ENCODE measurements at places on chromosomes 5 and 9.

GRCh38 chr5:130642461-130642860, 522.6 kb downstream of the HINT1 start:
- no peak for DNase-seq

- no peak for DNase-seq
Observed at GRCh38 chr5:108720391-108720790, 27.3 kb upstream of the FER start.

DNA sequence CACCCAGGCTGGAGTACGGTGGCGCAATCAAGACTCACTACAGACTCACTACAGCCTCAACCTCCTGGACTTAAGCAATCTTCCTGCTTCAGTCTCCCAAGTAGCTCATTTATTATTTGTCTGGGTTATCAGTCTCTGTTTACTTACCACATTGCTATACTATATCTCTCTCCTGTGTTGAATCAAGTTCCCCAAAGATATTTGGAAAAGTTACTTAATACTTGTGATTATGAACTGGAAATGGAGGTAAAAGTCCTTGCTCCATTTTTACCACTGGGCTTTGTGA, 55.6 kb downstream of the ANGPTL2 start:
- DNase-seq = no peak

DNA sequence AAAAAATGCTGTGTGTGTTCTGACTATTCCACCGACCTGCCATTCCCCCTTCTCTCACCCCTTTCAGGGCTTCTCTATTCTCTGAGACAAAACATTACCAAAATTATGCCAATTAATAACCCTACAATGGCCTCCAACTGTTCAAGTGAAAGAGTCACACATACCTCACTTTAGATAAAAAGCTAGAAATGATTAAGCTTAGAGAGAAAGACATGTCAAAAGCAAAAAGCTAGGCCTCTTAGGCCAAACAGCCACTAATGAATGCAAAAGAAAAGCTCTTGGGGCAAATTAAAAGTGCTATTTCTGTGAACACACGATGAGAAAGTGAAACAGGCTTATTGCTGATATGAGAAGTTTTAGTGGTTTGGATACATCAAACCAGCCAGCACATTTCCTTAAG, 279.6 kb upstream of the GRAMD2B start:
- no peak for DNase-seq

DNA sequence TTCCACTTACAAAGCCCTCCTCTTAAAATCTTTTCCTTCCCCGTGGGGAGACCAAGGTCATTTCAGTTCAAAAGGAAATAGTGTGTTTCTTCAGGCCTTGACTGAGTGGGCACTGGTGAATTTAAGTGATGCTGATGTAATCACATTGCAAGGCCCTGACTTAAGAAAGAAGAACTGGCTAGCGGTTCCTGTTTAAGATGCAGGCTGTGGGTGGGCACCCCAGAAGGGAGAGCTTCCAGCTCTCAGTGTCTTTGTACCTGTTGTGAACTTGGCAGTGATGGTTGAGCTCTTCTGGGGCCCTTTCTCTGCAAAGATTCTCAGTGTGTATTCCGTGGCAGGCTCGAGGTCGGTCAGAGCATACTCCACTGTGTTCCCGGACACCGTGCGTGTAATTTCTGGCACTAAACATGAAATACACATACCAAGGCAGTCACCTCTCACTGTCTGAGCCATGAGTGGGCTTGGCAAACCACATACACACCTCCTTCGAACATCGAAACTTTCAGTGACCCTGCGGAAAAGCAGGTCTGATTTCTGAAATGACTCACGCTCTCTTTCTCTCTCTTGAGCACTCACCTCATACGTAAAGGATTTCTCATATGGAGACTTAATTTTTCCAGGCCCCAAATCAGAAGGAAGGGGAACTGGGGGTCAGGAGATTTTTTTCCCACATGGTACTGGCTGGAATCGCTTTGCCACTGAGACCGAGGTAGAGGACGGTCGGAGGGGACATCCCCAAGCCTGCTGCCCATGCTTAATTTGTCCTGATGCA, 81.9 kb downstream of the TNC start:
- peak; percentile 54 for DNase-seq

DNA sequence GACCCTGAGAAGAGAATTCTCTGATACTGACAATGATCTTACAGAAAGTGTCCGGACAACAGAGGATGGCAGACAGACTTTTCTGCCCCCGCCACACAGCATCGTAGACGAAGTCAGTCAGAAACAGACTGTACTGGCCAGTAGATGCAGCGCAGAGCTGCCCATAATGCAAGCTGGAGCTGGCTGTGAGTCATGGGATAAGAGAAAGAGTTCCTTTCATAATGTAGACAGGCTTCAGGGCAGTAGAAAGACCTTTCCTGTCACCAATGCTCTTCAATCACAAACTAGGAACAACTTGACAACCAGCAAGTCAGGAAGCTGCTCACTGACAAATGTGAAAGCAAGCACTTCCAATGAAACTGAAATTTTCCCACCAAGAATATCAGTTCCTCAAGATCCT, 5.1 kb downstream of the SPATA31D1 start:
- DNase-seq = no peak

GRCh38 chr5:127275641-127276193, 14.9 kb upstream of the MEGF10 start:
- no peak for DNase-seq

DNA sequence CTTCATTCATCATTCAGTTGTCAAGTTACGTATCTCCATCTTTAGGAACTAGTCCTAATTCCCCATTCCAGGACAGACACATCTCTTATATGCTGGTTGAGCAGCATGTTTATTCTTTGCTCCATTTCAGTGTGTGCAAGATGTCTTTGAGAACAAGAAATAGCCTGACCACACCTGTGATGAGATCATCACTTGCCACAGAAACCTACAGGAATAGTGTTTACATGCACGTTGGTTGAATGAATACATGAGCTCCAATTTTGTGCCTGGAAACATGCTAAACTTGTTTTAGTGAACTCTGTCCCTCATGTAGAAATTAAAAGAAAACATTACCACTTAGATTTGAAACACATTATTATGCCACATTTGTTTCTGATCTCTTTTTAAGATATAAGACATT, 489.1 kb downstream of the CDH18 start:
- DNase-seq = no peak

DNA sequence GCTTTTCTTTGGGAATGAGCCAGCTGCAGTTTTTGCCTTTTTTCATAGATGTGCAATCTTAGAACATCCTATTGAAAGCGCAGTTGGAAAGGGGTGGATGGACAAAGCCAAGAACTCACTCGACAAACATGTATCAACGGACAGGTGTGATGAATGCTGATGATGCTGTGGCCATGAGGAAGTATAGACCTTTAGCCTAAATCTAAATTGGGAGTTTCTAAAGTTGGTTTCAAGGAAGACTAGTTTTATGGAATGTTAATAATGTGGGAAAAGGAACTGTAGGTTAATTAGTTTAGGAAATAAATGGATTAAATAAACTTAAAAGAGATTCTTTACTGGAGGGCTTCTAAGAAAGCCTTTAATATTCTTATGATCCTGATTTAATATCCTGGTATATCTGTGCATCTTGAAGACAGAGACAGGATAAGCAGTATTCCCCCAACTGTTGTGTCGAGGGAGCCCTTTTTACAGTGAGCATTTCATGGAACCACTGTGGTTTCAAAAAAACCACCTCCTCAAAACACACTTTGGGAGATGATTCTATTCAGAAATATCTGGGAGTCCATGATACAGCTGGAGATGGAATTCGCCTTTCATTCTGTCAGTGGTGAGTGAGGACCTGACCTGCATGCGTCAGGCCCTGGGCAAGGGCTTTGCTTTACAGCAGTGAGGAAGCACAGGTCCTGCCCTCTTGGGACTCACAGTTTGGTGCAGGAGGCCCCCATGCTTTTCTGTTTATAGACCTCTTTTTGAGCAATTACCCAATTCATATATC, 82.6 kb downstream of the AOPEP start:
- no peak for DNase-seq

DNA sequence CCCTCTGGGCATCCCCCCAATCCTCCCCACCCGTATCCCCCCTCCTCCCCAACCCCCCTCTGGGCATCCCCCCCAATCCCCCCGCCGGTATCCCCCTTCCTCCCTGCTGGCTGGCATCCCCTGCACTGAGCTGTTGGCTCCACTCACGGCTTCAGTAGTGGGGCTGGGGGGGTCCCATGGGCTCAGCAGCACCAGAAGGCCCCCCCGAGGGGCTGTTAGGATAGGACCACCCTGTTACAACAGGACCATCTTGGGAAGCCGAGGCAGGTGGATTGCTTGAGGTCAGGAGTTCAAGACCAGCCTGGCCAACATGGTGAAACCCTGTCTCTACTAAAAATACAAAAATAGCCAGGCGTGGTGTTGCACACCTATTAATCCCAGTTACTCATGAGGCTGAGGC, 42.4 kb downstream of the EXD3 start:
- no peak for DNase-seq

DNA sequence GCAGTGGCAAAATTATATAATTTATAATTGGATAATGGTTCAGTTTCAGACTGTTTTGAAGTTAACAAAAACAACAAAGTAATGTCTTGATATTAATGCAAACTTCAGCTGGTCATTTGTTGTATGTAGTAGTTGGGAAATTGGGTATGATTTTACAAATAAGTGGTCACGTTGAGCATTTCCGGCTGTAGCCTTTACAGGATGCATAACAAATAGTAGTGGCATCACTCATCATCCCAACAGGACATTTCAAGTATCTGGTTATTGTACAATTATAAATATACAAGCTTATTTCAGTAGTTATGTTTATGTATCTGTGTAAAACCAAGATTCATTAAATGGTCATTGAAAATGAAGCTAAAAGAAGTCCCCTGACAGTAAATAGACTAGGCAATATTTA, 72.9 kb downstream of the SMIM15 start:
- DNase-seq = no peak

DNA sequence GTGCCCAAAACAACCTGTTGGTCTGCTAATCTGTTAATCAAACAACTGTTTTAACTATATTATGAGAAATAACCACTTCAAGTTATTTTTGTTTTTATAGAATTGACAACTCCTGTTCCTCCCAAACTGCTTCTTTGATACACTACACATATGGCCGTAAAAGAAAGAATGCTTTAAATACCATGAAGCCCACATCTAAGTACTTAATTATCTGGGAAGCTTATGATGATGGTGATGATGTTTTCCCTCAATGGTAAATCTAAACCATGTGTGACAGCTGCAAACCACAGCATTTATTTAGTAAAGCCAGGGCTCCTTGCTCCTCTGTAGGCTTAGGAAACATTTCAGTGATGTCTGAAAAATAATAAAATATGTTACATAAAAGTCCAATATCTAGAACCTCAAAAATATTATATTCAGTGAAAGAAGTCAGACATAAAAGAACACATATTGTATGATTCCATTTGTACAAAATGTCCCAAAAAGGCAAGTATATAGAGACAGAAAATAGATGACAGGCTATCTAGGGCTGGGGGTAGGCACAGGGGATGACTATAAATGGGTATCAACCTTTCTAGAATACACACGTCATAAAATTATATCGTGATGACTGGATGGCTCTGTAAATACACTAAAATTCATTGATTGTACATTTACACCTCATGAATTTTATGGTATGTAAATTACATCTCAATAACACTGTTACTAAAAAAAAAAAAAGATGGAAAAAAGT, 154.1 kb downstream of the EFNA5 start:
- no peak for DNase-seq

DNA sequence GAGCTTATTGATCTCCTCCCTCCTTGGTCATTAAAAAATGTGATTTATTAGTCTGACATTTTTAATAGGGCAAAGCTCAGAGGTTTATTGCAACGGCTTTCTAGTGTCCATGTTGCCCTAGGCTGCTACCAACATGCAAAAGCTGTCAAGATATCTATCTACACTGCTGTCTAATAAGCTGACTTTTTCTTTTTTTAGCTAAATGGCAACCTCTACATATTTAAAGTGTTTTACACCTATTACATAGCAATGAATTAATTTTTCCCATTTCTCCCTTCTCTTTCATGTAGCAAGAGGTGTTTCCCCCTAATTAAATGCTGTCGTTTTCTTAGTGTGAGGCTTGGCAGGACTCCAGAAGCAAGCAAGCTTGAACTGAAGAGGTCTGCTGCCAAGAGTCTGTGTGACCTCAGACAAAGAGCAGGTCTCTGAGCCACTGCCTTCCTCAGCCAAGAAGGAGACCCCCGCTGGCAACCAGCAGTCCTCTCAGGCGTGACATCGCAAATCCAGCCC, 79.4 kb downstream of the GAS1 start:
- no peak for DNase-seq

DNA sequence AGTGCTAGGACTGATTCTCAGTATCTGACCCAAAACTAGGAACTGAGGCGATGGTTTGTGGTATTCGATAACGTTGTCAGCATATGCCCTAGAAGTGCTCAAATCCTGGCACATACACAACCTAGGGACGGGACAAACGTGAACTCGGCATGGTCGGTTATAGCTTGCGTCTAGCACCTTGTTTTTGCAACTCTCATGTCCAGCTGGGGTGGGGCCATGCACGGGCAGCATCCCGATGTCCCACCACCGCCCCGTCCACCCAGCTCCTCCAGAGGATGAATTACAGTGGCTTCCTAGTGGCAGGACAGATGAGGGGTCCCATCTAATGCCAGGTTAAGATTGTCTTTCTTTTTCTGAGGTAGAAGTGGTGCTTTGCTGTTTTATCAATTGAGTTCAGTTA, 31.6 kb downstream of the PROP1 start:
- no peak for DNase-seq

GRCh38 chr9:114655689-114656088, 1.9 kb downstream of the TEX53 start:
- no peak for DNase-seq

- no peak for DNase-seq
Observed at GRCh38 chr9:95373782-95374487, 56.4 kb upstream of the FANCC start.

GRCh38 chr5:16886793-16887345, 49.2 kb downstream of the MYO10 start:
- DNase-seq = no peak

GRCh38 chr9:35852876-35853865, 17.0 kb downstream of the OR13J1 start:
- DNase-seq = no peak

DNA sequence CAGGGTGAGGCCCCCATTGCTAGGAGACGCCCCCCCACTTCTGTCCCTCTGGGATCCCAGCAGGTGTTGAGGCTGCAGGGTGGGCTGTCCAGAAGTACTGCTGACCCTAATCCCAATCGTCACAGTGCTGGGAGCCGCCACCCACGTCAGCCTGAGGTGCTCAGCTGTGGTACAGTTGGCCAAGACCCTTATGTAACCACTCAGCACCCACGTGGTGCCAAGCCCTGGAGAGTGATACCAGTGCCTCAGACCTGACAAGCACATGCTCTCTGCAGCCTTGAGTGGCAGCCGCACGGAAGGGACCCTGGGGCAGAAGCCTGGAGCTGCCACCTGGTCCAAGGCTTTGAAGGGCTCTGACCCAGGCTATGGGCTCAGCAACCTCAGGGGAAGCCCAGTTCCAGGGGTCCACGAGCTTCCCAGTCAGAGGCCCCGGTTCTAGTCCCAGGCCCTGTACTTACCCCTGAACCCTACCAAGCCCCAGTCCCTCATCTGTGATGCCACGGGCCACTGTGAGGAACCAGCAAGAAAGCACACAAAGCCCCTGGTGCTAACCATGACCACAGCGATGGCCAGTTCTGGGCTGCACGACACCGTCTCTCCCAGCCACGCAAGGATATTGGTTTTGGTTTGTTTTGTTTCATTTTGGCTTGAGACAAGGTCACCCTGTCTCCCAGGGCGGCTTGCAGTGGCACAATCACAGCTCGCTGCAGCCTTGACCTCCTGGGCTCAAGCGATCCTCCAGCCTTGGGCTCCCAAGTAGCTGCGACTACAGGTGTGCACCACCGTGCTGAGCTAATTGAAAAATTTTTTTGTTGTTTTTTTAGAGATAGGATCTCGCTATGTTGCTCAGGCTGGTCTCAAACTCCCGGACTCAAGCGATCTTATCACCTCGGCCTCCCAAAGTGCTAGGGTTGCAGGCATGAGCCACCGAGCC, 50.7 kb downstream of the DBH start:
- no peak for DNase-seq

Measured in GF-D8 (cell line).